H1 (cell line): ENCODE measurements at places on chromosomes 12 and 14. TPM values are rescaled to one million over a fixed set of nuclear protein-coding genes. Genes with fewer than 3 reads are reported as not detected.
A peak's percentile ranks its signal among the peaks of the same experiment; 100 is the strongest.

Gene RPGRIP1
- total RNA-seq, result 0.63 and 0.65 TPM in 2 replicates

DNA sequence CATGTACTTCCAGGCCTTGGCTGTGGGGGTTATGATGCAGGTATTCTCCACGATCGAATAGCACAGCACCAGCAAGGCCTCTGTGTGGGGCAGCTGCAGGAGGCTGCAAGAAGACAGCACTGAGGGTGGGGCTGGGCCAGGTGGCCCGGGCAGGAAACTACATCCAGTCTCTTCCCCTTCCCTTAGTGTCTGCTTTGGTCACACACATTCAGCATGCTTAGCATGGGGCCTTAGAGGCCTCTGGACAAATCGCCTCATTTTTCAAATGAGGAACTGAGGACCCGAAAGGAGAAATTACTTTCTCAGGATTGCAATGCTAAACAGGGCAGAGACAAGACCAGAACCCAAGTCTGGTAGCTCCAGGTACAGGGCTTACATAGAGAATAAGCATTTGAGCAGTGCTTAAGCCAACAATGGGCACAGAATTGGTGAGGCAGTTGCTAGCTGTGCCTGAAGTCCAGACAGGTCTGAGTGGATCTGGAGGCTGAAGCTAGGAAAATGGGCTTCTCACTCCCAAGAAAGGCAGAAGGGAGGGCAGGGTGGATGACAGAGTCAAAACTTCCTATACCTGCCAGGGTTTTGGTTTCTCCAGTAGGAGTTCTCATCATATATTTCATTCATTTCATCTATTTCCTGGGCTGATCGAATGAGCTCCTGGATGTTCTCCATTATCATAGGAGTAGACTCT lies 3.5 kb downstream of the ACRBP start:
- no peak overlapping the region for H3K27ac ChIP-seq
- no peak overlapping the region for H3K4me3 ChIP-seq
- no peak for DNase-seq
- peaks cover 5% of the 10 kb centered on the region; the same call in 1 of the 2 replicates for H3K4me1 ChIP-seq
- H3K27me3 ChIP-seq, result peaks cover 5% of the 10 kb centered on the region; the same call in 1 of the 2 replicates

DNA sequence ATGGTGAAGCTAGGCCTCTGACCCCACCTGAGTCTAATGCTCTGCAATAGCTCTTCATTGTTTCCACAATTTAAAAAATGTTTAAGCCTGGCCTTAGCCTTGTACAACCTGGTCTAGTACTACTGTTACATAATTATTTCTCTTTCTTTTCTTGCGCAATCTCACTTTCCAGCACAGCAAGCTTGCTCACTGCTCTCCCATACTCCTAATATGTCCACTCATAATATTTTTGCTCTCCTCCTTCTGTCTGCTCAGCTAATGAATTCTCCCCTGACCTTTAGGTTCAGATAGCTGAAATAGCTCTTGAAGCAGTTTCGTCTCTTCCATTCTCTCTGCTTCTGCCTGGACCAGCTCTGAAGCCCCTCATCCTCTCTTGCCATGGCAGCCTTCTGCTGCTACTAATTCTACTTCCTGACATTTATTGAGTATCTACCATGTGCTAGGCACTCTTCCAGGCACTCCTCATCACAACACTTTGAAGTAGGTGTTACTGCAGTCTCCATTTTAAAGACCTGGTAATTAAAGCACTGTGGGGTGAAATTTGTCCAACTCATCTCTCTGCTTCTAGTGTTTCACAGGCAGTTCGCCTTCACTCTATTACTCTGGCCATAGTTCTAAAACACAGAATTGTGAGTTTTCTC lies 2.8 kb upstream of the SLC48A1 start:
- no peak overlapping the region for H3K27ac ChIP-seq
- H3K4me3 ChIP-seq, result no peak overlapping the region
- H3K36me3 ChIP-seq, result no peaks in the 10 kb centered on the region
- peaks cover 5% of the 10 kb centered on the region; the same call in 1 of the 2 replicates for H3K27me3 ChIP-seq
- DNase-seq, result no peak
- peaks cover 15% of the 10 kb centered on the region for H3K4me1 ChIP-seq

- H3K27ac ChIP-seq, result no peak overlapping the region
- H3K4me3 ChIP-seq, result no peak overlapping the region
- no peak for DNase-seq
- no peaks in the 10 kb centered on the region for H3K4me1 ChIP-seq
- no peaks in the 10 kb centered on the region for H3K36me3 ChIP-seq
- no peaks in the 10 kb centered on the region for H3K27me3 ChIP-seq
Measured at GRCh38 chr14:44657696-44658388, 150.8 kb upstream of the FSCB start.

DNA sequence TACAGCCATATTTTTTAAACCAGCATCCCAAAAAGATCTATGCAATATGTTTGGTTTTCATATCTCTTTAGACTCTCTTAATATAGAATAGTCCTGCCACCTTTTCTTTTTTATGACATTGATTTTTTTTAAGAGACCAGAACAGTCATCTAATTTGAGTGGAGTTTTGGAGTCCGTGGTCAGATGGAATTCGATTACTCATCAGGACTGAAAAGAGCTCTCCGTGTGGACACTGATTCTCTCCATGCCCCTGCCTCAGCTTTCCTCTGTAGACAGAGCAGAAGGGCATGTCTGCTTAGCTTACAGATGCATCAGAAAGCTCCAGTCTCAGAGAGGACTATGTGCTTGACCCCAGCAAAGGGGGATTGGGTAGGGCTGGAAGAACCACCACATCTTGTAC lies 27.8 kb downstream of the SMCO2 start:
- DNase-seq, result no peak
- H3K36me3 ChIP-seq, result no peaks in the 10 kb centered on the region
- H3K4me1 ChIP-seq, result no peaks in the 10 kb centered on the region
- H3K4me3 ChIP-seq, result no peak overlapping the region

Gene RBP5
- total RNA-seq, result 0.67 and 1.9 TPM in 2 replicates

DNA sequence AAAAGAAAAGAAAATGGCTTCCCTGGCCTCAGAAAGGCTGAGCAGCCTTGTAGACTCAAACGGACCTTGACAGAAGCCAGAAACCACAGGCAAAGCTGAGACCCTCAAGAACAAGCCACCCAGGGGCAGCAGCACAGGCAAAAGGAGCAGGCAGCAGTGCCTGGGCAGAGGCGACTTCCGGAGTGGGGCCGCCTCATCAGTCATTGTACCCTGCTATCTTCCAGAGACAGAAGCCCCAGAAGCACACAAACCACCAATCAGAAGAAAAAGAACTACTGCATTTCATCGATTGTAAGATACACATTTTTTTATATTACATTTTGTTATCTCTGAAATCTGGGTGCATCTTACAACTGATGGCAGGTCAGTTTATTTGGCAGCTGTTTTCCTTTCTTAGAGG lies 58.2 kb upstream of the ZFP36L1 start:
- no peaks in the 10 kb centered on the region for H3K4me1 ChIP-seq
- no peak overlapping the region for H3K4me3 ChIP-seq
- DNase-seq, result no peak

Gene SERPINA12
- total RNA-seq, result not detected in 2 replicates

DNA sequence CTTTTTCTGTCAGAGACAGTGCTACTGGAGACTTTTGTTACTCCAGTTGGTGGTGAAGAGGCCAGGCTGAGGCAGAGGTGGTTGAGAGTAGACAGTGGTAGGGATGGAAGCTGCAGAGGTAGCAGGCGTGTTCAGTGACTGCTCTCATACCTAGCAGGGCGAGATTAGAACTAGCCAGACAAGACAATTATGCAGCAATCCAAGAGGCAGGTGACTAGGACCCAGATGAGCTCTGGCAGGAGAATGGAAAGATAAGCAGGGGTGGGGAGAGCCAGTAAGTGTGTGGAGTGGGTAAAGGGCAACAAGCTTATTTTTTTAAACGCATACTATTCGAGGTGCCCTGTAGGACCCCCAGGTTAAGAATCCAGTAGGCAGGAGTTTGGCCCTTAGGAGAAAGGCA lies 4.8 kb downstream of the PPP1R36 start:
- peaks cover 8% of the 10 kb centered on the region for H3K27me3 ChIP-seq
- no peak overlapping the region for H3K27ac ChIP-seq
- no peak for DNase-seq
- no peak overlapping the region for H3K4me3 ChIP-seq

Gene OVCH1
- total RNA-seq, result 0.07 and 0.10 TPM in 2 replicates

GRCh38 chr12:31387466-31387865 lies 61.5 kb upstream of the SINHCAF start:
- no peaks in the 10 kb centered on the region for H3K27me3 ChIP-seq
- H3K4me3 ChIP-seq, result no peak overlapping the region
- H3K4me1 ChIP-seq, result peaks cover 23% of the 10 kb centered on the region; the same call in 1 of the 2 replicates
- no peak for DNase-seq
- H3K36me3 ChIP-seq, result no peaks in the 10 kb centered on the region

Gene NABP2
- 56.1 and 58.1 TPM in 2 replicates for total RNA-seq

GRCh38 chr14:29926701-29927375 lies 809 bp downstream of the PRKD1 start:
- no peaks in the 10 kb centered on the region for H3K36me3 ChIP-seq
- no peak overlapping the region for H3K27ac ChIP-seq
- peaks cover 12% of the 10 kb centered on the region; the same call in 1 of the 2 replicates for H3K27me3 ChIP-seq
- no peak for DNase-seq
- peak overlapping the region; percentile 69 for H3K4me3 ChIP-seq

Gene CACNA2D4
- total RNA-seq, result 0.88 TPM in 1 of 2 replicates, not detected in the other

Gene CLEC4C
- 0.76 TPM in 1 of 2 replicates, not detected in the other for total RNA-seq

DNA sequence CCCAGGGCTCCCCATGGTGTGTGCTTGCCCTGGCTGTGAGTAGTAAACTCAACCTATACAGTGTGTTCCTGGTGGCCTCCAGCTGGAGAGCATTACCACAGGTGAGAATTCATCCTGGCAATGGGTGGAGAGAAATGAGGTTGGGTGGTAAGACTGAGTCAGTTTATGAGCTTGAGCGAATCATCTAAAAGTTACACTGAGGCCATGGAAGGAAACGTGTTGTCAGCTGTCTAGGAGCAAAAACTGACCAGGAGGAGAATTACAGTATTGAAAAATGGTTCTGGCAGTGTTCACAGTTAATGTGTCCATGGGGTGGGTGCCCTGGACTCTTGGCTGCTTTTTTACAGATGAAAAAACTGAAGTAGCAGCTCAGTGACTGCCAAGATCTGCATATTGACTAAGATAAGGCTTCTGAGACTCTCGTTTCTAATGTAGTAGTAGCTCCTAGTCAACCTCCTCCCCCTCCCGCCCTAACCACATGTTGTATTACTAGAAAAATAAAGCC lies 202.0 kb upstream of the AMIGO2 start:
- no peaks in the 10 kb centered on the region for H3K36me3 ChIP-seq
- no peak overlapping the region for H3K4me3 ChIP-seq
- H3K27me3 ChIP-seq, result no peaks in the 10 kb centered on the region
- DNase-seq, result no peak
- no peaks in the 10 kb centered on the region for H3K4me1 ChIP-seq

Gene POTEM
- total RNA-seq, result not detected in 2 replicates

DNA sequence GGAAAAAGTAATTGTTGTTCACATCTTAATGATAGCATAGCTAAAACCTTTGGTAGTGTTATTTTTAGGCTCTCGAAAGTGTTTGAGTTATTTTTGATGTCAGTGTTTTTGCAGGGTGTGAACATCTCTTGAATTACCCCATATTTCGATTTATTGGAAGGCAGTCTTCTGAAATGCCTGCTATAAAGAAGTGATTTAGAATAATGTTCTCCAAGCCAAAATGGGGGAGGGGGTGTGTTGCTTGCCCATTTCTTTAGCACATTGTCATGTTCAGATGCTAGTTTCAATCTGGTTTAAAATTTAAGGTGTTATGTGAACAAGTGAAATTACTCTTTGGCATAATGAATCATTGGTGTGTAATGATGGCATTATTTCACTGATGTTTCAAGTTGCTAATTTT lies 110.6 kb downstream of the SYNE2 start:
- DNase-seq, result no peak
- peaks cover 10% of the 10 kb centered on the region for H3K36me3 ChIP-seq
- no peaks in the 10 kb centered on the region; the same call in 1 of the 2 replicates for H3K4me1 ChIP-seq
- no peak overlapping the region for H3K27ac ChIP-seq
- H3K4me3 ChIP-seq, result no peak overlapping the region; the same call in 1 of the 2 replicates

Gene TMBIM6
- 413 and 423 TPM in 2 replicates for total RNA-seq

Gene MAGOHB
- 51.9 and 53.7 TPM in 2 replicates for total RNA-seq

Gene SIVA1
- 123 and 135 TPM in 2 replicates for total RNA-seq

GRCh38 chr14:102746634-102747438 lies 30.4 kb upstream of the TRAF3 start:
- no peaks in the 10 kb centered on the region for H3K36me3 ChIP-seq
- no peak overlapping the region for H3K27ac ChIP-seq
- H3K27me3 ChIP-seq, result no peaks in the 10 kb centered on the region
- no peaks in the 10 kb centered on the region for H3K4me1 ChIP-seq
- no peak for DNase-seq

- peak; percentile 19 for DNase-seq
- no peak overlapping the region for H3K27ac ChIP-seq
- H3K4me3 ChIP-seq, result no peak overlapping the region
- no peaks in the 10 kb centered on the region for H3K27me3 ChIP-seq
Measured at GRCh38 chr14:52124791-52125684, 56.2 kb upstream of the NID2 start.

DNA sequence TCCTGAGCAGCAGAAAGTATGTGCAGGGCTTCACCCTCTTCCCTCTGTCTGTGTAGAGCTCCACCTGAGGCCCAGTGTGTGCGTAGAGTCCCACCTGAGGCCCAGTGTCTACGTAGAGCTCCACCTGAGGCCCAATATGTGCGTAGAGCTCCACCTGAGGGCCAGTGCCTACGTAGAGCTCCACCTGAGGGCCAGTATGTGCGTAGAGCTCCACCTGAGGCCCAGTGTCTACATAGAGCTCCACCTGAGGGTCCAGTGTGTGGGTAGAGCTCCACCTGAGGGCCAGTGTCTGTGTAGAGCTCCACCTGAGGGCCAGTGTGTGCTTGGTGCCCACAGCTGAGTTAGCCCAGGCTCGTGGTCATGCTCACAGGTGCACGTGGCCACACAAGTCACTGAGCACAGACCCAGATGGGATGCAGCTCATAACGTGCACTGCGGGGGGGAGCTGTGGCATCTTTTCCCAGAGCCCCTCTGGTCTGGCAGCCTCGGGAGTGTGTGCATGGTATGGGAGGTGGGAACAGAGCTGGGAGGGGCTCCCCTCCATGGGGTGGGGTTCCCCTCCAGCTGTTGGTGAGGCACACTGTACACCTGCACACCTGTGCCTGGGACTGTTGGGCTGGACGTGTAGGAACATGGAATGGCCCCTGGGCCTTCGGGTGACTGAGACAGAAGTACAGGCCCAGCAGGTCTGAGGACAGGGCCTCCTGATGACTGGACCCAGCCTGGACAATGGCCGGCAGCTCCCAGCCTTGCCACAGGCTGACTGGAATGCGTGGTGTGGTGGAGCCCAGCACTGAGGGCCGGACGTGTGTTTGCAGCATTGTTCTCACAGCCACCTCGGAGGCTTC lies 20.1 kb downstream of the PACS2 start:
- H3K27ac ChIP-seq, result no peak overlapping the region
- H3K4me3 ChIP-seq, result no peak overlapping the region
- H3K4me1 ChIP-seq, result peaks cover 2% of the 10 kb centered on the region
- no peaks in the 10 kb centered on the region for H3K36me3 ChIP-seq
- no peak for DNase-seq

GRCh38 chr14:64848239-64848638 lies 31.5 kb downstream of the SPTB start:
- DNase-seq, result no peak
- H3K4me3 ChIP-seq, result no peak overlapping the region
- no peaks in the 10 kb centered on the region for H3K36me3 ChIP-seq
- H3K27me3 ChIP-seq, result no peaks in the 10 kb centered on the region
- H3K4me1 ChIP-seq, result no peaks in the 10 kb centered on the region
